Activated CD8-positive, alpha-beta memory T cell treated with anti-CD3 and anti-CD28 coated beads, Interleukin-2, amount 10 ng/mL, durations not matched to agents 7 days and 5 days (primary cell): ENCODE measurements at places on chromosomes 11 and 22. TPM values are rescaled to one million over a fixed set of nuclear protein-coding genes. Genes with fewer than 3 reads are reported as not detected.

DNA sequence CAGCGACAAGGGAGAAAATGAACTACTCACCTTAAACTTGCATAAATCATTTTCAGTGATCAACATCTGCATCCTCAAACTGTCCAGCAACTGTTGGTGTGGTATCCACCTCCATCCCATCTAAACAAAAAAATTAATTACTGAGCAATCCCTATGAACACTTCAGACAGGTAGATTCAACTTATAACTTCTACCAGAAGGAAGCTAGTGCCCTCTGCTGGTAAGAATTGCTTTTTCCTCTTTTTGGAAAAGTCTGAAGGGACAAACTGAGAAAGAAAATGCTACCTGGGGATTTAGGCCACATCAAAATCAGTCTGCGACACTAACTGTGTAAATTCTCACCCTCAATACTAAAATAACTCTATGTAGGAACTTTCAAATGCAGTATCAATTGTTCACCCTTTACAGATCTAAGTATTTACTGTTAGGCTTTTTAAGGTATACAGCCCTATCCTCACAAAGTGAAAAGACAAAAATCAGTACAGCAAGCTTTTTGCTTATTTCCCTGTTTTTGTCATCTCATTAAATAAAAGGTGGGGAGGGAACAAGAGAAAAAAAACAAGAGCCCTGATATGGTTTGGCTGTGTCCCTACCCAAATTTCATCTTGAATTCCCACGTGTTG lies 17.9 kb downstream of the CLNS1A start:
- peaks cover 40% of the 10 kb centered on the region for H3K36me3 ChIP-seq
- H3K4me3 ChIP-seq, result no peak overlapping the region
- H3K4me1 ChIP-seq, result no peaks in the 10 kb centered on the region
- no peaks in the 10 kb centered on the region for H3K27me3 ChIP-seq
- DNase-seq, result no peak
- no peak overlapping the region for H3K27ac ChIP-seq

DNA sequence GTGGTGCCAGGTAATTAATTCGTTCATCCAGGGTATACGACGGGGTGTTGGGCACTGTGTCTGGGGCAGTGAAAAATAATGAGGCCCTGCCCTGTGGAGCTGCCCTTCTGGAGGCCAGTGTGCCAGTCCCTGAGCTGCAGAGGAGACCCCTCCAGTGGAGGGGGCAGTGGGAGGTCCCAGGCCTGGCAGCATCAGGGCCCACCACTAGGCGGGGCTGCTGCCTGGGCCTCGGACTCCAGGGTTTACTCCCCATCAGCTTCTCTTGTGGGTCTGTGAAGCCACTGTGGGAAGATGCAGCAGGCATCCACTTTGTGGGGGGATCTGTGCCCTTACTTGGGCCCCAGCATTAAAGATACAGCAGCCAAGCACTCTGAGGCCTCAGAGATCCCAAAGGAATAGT lies 17.4 kb upstream of the TMPRSS6 start:
- no peaks in the 10 kb centered on the region for H3K27me3 ChIP-seq
- peak; percentile 57 for DNase-seq

- H3K4me3 ChIP-seq, result no peak overlapping the region
- no peaks in the 10 kb centered on the region for H3K27me3 ChIP-seq
- no peak overlapping the region for H3K27ac ChIP-seq
- peaks cover 28% of the 10 kb centered on the region for H3K4me1 ChIP-seq
- peaks cover 22% of the 10 kb centered on the region for H3K36me3 ChIP-seq
- DNase-seq, result no peak
Measured at GRCh38 chr22:42830161-42830560, 26.9 kb downstream of the ARFGAP3 start.

DNA sequence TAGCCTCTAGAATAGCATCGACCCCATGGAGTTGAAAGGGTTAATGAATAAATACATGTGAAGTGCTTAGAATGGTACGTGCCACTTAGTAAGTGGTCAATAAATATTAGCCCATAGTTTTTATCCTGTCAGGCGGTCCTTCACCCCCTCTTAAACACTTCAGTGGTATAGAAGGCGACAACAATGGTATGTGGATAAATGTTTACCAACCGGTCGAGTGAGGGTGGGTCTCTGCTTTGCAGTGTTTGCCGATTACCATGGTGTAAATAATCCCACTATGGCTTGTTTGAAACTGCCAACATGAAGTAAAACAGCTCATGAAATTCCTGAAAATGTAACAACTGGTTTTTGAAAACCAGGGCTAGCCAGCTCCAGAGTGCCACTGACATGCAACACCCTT lies 541.2 kb downstream of the BUD13 start:
- DNase-seq, result no peak
- no peaks in the 10 kb centered on the region for H3K4me1 ChIP-seq
- H3K27ac ChIP-seq, result no peak overlapping the region
- H3K4me3 ChIP-seq, result no peak overlapping the region
- no peaks in the 10 kb centered on the region for H3K36me3 ChIP-seq
- no peaks in the 10 kb centered on the region for H3K27me3 ChIP-seq

PHETA2 gene
- total RNA-seq, result 2.0 TPM

OR5M3 gene
- total RNA-seq, result not detected

DKK3 gene
- total RNA-seq, result not detected

DNA sequence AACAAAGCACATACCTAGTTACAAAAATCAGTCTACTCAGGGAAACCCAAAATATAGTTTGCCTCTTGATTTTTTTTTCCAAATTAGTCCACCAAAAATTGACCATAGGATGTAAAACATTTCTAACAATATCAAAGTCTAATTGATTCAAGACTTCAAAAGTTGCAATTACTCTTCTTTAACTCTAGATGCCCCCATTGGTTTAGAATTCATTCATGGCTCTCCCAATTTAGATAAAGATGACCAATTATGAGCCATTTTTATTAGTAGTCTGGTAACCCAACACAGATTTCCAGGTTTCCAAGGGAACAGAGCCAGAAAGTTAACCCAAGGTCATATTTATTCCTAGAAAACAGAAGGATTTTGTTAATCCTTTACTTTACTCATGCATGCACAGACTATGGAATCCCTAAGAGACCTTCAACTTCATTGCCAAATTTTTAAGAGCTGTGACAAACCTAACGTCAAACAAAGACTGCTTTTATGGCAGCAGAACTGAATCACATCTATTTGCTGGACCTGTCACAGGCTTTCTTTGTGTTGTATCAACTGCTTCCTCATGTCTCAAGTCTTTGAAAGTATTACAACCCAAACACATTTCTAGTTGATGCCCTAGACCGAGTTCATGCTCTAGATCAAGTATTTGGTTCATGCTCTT lies 55.3 kb downstream of the C22orf42 start:
- H3K27me3 ChIP-seq, result peaks cover 49% of the 10 kb centered on the region
- no peaks in the 10 kb centered on the region for H3K4me1 ChIP-seq
- no peak overlapping the region for H3K4me3 ChIP-seq
- no peak overlapping the region for H3K27ac ChIP-seq
- H3K36me3 ChIP-seq, result no peaks in the 10 kb centered on the region

- no peak overlapping the region for H3K4me3 ChIP-seq
- no peak overlapping the region for H3K27ac ChIP-seq
- no peak for DNase-seq
- no peaks in the 10 kb centered on the region for H3K36me3 ChIP-seq
- no peaks in the 10 kb centered on the region for H3K27me3 ChIP-seq
Measured at GRCh38 chr11:46363455-46364005, 16.3 kb downstream of the DGKZ start.

UBQLN3 gene
- not detected for total RNA-seq

DNA sequence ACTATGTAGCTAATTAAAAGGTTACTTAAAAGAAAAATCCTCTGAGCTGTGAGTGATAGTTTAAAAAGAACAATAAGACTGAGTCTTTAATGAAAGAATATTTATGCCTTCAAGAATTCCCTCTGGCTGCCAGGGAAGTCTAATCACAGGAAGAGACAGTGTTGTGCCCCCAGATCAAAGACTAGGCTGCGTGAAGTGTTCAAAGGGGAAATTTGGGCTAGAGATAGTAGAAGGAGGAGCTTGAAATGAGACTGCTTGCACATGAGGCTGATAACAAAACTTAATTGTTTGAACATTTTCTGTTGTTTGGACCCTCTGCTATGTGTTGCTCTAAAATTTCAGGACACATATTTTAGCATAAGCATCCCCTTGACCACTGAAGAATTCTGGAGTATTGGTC lies 99.7 kb upstream of the MTNR1B start:
- H3K4me3 ChIP-seq, result no peak overlapping the region
- no peaks in the 10 kb centered on the region for H3K4me1 ChIP-seq
- H3K36me3 ChIP-seq, result no peaks in the 10 kb centered on the region
- H3K27ac ChIP-seq, result no peak overlapping the region

GRCh38 chr22:50139843-50140415 lies 30.6 kb upstream of the PANX2 start:
- peaks cover 51% of the 10 kb centered on the region for H3K27me3 ChIP-seq
- no peak overlapping the region for H3K4me3 ChIP-seq
- peaks cover 3% of the 10 kb centered on the region for H3K4me1 ChIP-seq
- H3K36me3 ChIP-seq, result no peaks in the 10 kb centered on the region
